ENCODE measurements at places on chromosomes 12 and 14.

DNA sequence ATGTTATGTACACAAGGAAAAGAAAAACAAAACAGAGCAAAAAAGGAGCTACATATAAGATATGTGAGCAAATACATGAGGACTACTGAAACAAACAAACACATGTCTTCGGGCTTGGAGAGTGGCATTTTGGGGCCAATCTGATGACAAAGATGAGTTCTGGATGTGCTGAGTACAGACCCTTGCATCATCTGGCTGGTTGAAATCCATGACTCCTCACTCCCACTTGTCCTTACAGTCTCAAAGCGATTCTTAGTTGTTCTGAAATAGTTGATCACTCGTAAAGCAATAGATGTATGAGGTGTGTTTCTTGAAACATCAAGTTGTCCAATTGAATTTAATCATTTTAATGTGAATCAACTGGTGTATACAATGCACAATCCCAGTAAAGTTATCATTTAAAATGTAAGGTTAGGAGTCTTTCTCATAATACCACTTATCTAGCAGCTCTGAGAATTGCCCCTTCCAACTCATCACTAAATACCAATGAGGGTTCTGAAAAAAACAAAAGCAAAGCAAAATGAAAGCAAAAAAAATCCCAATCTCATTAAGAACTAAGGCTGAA, 136.9 kb downstream of the ITPR2 start:
- no peak for DNase-seq

- DNase-seq = no peak
Measured at GRCh38 chr12:109228664-109229063, 80.4 kb downstream of the FOXN4 start.

DNA sequence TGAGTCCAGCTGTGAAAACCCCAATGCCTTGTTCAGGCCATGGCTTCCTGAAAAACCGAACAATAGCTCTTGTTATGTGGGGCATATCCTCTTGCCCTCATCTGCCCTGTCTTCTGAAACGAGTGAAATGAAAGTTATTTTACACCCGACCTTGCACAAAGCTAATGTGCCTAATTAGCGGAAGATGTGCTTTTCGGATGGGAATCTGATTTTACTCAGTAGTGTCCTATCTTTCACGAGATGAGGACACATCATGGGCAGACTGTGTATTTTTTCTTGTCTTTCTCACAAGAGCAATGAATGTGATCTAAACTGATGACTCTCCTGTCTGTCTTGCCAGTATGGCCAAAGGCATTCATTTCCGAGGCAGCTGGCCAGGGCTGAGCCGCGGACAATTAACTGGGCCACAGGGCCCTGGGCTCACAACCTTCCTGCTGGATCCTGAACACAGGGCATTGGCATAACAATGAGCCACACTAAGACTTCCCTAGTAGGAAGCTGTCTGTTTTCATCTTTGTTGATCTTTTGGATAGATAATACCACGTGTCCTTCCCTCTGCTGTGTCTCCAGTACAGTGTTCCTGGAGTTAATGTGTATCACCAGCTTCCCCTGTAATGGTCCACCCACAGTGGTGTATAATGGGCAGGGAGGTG, 86.0 kb upstream of the HIF1A start:
- no peak for DNase-seq

DNA sequence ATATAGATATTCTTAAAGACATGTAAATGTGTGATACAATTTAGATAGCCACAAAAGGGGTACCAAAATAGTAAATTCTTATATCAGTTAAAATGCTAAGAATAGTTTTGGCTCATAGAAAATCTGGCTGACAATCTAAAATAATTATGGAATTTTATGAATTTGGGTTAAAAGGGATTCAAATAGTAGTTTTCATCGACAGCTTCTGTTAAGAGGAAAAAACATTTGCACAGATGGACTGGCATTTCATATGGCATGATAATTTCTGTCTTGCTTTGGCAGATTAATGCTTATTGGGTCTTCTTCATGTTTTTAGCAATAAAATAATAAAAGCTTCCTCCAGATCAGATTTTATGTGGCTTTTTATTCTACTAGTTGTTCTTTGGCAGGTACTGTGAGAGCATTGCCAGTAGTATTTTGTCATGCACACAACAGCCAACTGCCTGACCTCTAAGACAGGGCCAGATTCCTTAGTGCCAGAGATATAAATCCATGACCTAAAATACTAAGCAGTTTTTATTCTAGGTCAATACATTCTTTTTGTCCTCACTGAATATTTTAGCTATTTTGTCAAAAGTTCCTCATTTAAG, 9.1 kb downstream of the ABCD2 start:
- no peak for DNase-seq

GRCh38 chr12:8667270-8667669, 4.6 kb upstream of the MFAP5 start:
- DNase-seq = no peak

DNA sequence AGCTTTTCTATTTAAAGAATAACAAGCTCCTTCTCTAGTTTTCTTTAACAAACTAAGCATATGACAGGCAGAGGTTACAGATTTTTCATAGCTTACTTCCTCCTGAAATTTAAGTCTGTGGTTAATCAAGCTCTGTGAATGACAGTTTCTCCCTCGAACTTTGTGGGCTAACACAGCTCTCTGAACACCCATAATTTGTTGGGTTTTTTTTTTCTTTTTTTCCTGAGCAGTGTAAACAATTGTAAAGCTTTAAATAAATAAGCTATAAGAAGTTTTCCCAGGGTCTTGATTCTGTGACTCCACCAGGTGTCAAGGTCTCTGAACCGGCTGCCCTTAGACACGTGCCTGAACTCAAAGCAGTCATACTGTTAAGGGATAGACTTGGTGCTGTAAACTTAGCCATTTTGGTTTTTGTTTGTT, 128.1 kb upstream of the AMIGO2 start:
- no peak for DNase-seq

DNA sequence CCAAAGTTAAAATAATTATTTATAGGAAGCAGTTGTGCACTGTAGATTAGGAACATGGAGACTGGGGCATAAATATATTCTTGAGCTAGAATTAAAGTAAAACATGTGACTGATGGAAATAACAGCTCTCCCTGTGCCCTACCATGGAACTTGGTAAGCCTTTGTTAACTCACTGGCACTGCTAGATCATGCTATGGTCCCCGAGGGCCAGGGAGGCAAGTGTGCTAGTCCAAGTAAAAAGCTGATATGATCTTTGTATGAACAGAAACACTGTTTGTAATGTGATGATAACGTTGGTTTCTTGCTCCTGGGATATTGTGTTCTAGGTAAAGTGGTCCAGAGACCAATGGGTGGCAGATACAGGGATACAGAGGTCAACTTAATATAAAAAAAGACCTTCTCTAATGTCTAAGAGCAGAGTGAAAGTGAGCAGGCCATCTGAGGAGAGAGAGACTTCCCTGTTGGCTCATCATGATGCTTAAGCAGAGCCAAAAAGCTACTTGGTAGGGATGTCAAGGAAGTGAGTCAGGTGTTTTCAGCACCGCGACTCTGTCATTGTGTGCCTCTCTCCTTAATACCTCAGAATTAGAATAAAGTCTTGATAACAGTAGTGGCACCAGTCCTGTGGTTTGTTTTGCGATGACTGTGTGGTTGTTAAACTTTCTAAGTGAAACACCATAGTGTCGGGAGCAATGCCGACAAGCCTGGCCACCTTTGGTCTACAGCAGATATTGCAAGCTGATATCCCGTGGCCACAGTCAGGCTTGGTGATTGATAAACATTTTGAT, 27.6 kb downstream of the BICD1 start:
- DNase-seq = peak; percentile 14

GRCh38 chr12:47707905-47708543, 2.2 kb upstream of the RPAP3 start:
- no peak for DNase-seq

DNA sequence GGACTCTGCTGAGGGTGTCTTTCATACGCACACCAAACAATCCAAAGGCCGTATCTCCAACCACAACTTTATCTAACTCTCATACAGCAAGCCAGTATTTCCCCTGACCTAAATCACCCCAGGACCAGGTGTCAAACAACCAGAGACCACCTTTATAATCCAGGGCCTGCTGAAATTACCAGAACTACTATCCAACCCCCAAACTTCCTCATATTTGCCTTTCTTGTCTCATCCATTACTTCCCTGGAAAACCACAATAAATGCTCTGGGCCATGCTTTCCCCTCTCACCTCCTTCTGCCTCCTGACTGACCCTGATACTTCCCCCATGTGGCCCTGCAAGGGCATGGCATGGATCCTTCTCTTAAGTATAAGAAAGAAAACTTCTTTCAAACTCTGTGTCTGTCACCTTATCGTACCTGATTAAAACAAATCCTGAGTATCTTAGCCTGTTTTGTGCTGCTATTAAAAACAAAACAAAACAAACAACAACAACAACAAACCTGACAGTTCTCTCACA, 44.7 kb upstream of the CRACR2A start:
- no peak for DNase-seq

DNA sequence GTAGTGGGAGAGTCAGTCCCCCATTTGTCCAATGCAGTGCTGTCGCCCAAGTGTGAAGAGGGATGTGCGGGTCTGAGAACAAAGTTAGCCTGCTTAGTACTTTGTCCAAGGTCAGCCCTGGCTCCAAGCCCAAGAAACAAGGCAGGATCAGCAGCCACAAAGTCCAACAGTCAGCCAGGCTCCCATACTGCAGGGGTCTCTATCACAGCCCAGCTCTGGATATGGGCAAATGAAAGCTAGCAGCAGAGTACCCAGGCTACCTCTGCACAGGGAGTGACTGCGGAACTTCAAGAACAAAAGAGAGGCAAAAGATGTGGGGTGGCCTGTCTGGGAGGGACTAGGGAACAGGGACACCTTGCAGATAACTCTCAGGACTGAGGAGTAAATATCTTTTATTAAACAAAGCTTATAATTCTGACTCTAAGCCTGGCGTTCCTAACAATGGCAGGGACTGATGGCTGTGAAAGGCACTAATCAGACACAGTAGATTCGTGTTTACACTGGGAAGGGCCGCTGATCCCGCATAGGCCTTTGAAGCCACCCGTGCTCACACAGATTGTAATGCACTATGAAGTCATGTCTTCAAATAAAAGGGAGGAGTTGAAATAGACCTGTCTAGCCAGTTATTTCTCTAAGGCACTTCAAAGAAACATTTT, 91.0 kb upstream of the EEA1 start:
- DNase-seq = no peak

GRCh38 chr14:73782623-73783022, 68.4 kb upstream of the PNMA1 start:
- no peak for DNase-seq

DNA sequence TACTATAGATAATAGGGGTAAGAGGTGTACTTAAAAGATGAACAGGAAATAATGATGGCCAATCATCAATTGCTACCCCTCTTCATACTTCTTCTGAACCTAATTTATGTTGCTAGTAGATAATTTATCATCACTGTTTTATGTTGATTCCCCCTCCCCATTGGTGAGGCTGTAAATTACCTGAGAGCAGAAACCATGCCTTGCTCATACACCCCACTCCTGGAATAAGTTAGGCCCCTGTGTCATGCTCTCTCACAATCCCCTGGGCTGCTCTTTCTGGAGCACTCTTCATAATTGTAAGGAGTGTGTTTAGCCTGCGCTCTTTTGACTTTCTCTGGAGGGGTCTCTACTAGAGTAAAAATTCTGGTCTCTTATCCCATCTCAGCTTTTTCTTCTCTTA, 180.7 kb downstream of the PAH start:
- no peak for DNase-seq

DNA sequence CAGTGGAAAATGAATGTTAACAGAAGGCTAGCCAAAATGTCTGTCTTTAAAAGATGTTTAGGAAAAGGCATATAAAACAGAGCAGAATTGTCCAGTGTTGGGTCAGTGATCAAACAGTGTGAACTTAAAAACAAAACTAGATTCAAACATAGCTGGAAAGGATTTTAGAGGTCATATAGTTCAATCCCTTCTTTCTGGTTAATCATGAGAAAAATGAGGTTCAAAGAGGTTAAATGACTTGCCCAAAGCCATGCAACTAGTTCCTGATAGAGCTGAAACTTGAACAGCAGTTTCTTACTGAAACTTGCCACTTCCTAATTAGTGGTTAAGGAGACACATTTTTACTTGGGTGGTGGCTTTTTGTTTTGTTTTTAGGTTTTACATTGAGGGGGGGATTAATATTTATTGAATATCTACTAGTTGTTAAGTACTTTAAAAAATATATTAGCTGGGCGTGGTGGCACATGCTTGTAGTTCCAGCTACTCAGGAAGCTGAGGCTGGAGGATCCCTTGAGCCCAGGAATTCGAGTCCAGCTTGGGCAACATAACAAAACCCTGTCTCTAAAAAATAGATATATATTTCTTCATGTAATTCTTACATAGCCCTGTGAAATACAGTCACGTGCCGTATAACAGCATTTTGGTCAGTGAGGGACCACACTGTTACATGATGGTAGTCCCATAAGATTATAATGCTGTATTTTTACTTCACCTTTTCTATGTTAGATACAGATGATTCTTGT, 20.4 kb downstream of the ACVR1B start:
- peak; percentile 51 for DNase-seq

GRCh38 chr12:121626853-121627640, 717 bp downstream of the ORAI1 start:
- peak; percentile 44 for DNase-seq

DNA sequence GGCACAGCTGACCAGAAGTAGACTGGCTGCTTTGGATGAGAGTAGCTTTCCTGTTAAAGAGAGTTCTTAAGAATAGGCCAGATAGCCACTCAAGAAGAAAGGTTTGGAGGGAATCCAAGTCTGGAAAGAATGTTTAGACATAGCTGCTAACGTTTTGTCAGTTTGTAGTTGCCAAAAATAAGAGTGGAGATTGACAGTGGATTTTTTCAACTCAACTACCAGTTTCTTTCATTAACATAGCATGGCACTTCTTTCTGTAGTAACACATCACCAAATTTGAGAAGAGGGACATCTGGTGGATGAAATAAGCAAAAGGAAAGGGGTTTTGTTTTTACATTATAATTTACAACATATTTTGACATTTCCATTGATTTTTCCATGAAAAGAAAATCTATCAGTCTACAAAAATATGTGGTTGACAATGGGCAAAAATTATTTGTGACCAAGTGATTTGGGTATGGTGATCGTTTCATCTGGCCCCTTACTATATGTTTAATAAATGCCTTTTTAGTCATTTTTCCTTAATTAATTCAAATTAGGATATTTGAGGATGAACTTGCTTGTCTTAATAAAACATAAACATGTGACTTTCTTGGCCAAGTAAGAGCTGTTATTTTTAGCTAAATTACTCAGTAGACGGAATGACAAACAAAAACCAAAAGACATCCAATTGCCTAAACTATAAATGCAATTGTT, 71.1 kb downstream of the PTPRR start:
- peak; percentile 42 for DNase-seq

All from NCI-H226 (cell line).